Lower lobe of right lung (tissue), 2 donors: ENCODE measurements at places on chromosomes 2 and 18. TPM values are rescaled to one million over a fixed set of nuclear protein-coding genes. Genes with fewer than 3 reads are reported as not detected.

Gene BARD1
- 18.5 TPM for total RNA-seq

Gene PMAIP1
- total RNA-seq = 1.6 TPM

Gene ROCK1
- 67.0 TPM for total RNA-seq

DNA sequence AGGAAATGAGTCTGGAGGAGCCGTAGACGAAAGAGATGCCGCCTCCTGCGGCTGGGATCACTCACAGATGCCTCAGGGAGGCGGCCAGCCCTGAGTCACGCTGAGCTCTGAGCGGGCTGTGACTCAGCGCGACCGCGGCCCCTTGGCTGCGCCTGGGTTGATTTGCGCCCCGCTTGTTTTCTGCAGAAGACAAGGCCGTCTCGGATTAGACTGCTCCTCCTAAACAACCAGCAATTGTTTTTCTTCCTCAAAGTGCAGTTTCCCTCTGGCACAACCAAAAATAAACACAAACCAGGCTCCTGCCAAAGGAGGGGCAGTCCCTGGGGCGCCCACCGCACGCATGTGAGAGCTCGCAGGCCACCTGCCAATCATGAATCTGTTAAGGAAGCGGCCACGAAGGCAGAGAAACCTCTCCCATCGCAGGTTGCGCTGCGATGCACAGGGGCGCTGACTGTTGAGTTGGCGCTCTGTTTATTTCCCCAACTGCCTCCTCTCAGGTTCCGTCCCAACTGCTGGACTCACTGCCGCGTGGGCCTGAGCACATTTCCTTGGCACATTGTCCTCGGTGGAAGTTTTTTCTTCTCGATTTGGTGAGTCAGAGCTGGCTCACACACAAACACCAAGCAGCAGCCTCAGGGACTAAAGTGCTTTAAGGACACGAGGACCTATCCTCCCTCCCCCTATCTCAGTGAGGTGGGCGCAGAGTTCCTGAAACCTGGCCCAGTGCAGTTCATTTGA is 85.2 kb upstream of the NDUFV2 start:
- peak; percentile 62 for DNase-seq

DNA sequence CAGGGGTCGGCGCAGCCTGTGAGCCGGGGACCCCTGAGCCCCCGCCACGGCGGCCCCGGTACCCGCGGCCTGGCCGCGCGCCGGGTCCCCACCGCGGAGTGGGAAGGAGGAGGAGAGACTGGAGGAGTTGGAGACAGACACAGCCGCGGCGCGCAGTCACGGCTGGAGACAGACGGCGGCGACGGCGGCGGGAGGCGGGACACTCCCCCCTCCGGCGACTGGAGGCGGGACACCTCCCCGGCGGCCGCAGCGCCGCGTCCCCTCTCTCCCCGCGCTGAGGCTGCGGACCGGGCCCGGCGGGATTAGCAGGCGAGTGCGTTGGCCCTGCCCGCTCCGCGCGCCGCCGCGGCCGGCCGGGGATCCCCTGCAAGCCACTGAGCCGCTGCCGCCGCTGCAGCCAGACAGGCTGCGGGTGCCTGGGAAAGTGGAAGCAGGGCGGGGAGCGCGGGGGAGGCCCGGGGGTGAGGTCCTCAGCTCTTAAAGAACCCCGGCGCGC is 1.0 kb upstream of the LDLRAD4 start:
- DNase-seq = peak; percentile 70

DNA sequence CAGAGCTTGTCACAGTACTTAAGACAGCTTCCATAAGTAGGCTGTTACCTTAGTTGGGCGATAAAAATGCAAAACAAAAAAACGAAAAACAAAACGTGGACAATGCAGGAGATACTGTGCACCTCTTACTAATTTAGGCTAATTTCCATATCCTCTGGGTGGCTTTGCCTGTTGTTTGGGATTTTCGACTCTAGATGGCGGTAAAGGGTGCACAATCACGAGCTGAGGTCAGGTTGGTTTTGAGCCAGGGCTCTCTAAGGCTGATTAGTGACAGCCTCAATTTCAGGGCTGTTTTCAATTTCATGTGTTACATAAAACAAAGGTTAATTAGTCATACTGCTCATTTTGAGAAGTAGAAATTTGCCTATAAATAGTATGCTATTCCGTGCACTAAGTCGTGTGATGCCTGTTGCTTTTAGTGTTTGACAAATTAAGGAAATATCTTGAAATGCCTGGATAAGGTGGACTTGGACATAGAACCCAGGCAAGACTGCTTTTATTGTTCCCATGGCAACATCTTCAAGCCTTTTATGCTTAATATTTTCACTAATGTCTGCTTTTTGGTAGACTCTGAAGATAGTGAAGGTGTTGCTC is 493.1 kb downstream of the SOCS6 start:
- DNase-seq = no peak

Gene PSMA8
- total RNA-seq = not detected

DNA sequence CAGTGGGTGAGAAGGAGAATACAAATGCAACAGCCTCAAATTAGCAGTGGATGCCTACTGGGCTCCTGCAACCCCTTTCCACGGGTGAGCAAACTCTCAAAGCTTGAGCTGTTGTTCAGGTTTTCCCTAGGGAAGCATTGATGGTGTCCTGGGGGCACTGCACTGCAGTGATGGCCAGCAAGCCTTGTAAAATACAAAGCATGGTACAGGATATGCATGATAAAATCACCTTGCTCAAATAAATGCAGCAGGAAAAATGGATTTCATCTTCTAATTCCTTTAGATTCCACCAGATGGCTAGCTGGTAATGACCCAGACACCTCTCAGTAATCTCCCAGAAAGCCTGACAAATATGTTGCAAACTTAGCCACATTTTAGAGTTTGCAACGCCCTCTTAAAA is 698.2 kb downstream of the TRIB2 start:
- no peak for DNase-seq

Gene LDAH
- 18.3 TPM for total RNA-seq

GRCh38 chr2:207239754-207240494 is 74.2 kb upstream of the KLF7 start:
- DNase-seq = no peak

DNA sequence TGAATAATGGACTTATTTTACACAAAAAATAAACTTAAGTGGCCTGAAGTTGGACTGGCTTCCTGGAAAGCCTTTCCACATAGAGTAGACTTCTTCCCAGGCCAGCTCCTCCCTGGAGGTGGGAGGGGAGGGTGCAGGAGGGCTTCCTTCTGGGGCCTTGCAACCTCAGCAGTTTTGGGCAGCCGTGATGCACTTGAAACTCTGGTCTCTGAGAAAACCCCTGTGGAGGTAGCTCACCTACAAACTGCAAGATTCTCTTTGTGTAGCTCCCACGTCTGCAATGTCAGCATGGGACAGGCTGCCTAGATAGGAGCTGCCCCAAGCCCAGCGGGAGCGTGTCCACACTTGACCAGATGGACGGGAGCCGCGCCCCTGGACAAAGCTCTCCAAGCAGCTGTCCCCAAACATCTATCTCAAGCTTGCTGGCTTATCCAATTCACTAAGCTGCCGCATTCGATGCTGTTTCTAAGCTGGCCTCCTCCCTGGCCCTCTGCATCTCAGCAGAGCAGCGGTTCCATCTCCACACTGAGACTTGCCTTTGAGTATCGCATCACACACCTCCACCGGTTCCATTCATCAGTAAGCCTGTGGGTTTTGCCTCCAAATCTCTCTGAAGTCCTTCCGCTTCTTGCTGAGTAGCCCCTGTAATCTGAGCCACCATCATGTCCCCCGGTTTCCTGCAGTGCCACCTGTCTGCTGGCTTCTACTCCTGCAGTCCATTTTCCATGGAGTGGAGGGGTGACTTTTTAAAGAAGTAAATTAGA is 1.6 kb upstream of the LPIN1 start:
- no peak for DNase-seq

GRCh38 chr18:6885992-6886796 is 156.7 kb downstream of the ARHGAP28 start:
- no peak for DNase-seq

DNA sequence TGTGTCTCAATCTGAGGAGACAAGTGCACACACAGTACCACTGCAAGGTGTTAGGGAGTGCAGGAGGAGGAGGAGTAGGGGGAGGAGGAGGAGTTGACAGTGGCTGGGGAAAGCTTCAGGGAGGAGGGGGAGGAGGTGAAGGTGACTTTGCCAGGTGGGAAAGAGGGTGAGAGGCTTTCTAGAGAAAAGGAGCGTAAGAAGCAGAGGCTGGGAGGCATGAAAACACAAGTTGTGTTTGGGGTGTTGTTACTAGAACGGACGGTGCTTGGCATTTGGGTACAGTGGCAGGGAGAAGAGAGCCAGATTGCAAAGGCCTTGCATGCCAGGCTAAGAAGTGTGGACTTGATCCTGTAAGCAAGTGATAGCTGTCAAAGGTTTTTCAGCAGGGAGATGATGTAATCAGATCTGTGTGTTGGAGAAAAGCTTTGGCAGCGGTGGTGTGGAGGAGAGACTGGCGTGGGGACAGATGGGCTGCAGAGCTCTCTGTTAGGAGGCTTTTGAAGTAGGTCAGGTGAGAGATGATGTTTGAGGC is 16.2 kb downstream of the TANC1 start:
- DNase-seq = no peak

DNA sequence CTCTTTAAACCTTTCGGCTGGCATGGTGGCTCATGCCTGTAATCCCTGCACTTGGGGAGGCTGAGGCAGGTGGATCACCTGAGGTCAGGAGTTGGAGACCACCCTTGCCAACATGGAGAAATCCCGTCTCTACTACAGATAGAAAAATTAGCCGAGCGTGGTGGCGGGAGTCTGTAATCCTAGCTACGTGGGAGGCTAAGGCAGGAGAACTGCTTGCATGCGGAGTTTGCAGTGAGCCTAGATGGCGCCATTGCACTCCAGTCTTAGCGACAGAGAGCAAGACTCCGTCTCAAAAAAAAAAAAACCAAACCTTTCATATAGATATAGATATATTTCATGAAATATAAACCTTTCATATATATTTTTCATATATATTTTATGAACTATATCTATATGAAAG is 864.7 kb downstream of the TRIB2 start:
- DNase-seq = no peak
